ENCODE measurements at places on chromosomes 11 and 22.

- DNase-seq, result no peak
Measured at GRCh38 chr11:57490456-57491248, 24.9 kb downstream of the SLC43A1 start.

DNA sequence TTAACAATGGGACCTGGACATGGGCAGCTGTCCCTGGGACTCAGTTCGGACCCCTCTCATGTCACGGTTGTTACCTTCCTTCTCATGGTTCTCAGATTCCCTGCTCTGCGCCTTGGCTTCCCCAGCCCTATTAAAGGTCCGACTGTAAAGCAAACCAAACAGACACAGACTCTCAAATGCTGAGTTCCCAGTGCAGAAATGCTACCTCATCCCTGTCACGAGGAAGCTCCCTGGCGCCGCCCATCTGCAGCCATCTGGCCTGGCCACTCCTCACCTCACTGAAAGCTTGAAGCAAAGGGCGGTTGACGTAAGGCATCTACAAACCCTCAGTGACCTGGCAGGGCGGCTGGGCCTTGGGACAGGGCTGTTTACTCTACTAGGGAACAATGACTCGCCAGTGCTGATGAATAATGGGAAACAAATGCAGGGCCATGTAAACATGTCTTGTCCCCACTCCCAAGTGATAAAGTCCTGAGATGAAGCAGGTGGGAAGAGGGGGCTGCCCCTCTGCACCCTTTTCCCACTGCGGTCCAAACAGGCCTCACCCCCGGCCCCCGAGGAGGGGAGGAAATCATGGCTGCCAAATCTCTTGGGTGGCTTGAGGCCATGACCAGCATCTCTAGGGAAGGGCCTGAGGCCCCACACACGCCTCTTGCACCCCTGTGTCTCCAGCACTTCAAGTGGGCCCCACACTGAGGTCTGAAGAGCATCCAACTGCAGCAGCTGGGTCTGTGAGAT lies 49.3 kb downstream of the SCUBE1 start:
- DNase-seq, result no peak

DNA sequence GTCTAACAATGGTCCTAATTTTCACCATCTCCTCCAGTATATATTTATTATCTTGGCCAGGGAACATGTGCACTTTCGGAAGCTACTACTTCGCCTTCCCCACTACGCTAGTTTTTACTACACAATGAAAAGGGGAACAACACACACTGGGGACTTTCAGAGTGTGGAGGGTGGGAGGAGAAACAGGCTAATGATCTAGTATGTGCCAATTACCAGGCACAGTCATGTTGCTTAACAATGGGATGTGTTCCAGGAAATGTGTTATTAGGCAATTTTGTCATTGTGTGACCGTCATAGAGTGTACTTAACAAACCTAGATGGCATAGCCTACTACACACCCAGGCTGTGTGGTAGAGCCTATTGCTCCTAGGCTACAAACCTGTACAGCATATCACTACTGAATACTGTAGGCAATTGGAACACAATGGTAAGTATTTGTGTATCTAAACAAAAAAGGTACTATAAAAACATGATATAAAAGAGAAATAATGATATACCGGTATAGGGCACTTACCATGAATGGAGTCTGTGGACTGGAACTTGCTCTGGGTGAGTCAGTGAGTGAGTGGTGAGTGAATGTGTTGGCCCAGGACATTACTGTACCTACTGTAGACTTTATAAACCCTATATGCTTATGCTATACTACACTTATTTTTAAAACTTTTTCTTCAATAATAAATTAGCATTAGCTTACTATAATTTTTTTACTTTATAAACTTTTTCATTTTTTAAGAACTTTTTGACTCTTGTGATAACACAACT lies 20.1 kb upstream of the CUL5 start:
- no peak for DNase-seq

GRCh38 chr11:35485656-35486322 lies 39.6 kb downstream of the PAMR1 start:
- peak; percentile 65 for DNase-seq

DNA sequence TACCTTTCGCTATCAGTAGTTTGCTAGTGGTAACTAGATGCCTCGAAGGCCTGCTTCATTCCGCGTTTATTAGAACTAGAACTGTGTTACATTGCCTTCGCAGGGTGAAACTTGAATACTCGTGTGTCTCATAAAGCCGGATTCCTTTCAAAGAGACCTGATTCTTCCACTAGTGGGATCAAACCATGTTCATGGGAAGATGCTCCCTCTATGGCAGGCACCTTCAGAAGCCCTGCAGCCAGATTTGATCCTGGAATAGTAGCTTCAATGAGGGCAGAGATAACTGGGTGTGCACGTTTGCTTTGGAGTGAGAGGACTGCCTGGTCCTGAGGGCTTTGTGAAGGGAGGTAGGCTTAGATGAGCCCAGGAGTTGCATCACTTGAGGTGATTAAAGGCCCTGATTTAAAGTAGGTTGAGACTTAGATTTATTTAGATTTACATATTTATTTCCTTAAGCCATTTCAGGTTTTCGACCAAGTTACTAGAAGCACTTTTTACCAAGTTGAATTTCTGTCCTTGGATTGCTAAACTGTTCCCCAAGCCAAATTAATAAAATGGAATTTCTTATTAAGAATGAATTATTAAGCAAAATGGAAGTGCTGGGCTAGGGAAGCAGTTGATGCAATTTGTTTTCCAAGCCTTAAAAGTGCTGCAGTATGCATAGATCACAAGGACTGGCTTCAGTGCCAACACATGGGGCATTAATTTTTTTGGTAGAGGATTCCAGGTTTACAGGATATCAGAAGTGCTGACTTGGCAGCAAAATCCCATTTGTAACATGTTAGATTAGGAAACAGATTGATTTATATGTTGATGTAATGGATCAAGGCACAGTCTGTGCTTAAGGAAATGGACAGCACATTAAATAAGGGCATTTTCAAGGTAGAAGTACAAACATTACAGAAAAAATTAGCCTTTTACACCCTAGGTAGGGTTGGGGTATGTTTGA lies 32.9 kb downstream of the APLP2 start:
- DNase-seq, result no peak

DNA sequence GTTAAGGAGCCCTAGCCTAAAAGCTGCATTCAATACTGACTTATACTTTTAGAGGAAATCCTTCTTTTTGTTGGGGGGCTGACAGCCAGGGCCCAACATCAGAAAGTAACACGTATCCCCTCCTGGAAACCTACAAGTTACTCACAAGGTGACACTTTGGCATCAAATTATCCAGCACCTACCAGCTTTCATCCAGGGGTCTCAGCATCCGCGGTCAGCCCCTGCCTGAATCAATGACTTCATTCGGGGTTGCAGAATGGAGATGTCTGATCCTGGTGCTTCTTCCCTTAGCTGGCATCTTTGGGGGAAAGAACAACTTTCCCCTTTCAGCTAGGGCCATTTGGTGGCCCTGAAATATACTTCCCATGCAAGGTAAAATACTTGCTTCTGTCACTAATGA lies 5.3 kb upstream of the NAP1L4 start:
- no peak for DNase-seq

DNA sequence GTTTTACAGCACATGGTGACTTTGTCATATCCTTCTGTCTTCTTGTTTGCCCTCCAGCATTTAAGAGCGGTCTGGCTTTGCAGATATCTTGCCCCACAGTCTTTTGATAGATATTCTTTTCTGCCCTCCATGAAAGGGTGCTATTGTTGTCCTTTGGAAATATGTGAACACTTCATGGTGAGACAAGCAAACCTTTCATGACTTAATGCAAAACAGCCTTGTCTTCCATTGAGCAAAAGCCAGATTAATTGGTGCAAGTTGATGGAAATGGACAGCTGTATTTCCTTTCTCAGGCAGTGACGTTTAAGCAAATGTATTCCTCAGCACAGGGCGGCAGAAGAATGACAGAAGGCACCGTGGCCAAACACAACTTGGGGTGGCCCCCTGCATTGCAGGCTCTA lies 4.4 kb downstream of the DCPS start:
- DNase-seq, result no peak

DNA sequence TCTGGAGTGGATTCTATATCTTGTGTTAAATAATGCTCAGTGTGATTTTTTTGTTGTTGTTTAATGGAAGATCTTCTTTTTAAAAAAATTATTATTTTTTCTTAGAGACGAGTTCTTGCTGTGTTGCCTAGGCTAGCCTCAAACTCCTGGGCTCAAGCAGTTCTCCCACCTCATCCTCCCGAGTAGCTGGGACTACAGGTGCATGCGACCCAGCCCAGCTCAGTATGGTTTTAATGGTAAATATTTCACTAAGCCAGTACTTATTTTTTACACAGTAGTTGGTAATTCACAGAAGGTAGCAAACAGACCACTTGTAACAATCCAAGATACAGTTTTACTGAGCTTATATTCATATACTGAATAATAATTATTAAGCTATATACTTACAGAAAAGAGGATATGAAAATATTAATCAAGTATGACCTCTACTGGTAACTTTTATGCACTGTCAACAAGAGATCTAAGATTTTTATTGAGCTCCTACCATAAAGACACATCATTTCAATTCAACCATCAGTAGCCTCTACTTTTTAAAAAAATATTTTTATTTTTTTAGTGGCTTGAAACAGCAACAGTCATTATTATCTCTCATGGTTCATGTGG lies 6.1 kb upstream of the CD59 start:
- DNase-seq, result peak; percentile 21

DNA sequence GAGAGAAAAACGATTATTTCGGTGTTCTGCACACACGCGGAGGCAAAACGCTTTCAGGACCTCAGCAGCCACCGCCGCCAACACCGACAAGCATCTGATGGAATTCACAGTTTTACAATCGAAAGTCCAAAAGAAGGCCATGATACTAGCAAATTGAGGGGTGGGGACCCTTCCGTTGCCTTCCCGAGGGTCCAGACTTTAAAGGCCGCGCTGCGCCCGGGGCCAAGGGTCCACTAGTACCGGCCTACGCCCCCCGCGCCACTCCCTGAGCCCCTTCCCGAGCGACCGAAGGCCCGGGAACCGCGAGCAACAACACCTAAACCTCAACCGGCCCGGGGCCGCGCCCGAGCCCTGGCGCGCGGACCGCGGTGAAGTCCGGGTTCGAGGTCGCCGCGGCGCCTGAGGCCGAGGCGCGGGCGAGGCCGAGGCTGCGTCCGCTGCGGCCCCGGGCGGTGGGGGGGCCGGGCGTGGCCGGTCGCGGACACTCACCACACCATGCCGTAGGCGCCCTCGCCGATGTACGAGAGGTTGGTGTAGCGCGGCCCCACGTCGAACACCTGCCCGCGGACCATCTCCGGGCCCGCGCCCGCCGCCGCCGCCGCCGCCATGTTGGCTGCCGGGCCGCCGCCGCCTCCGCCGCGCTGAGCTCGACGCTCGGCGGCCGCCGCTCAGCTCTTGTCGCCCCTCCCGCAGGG lies 465 bp downstream of the MAPK1 start:
- DNase-seq, result no peak

GRCh38 chr11:129578006-129578405 lies 202.4 kb downstream of the BARX2 start:
- no peak for DNase-seq

GRCh38 chr11:9947231-9947864 lies 283.5 kb downstream of the SWAP70 start:
- DNase-seq, result no peak

- DNase-seq, result no peak
Measured at GRCh38 chr22:26045051-26045450, 124.2 kb upstream of the SEZ6L start.

- no peak for DNase-seq
Measured at GRCh38 chr22:28183078-28183860, 264.2 kb upstream of the PITPNB start.

GRCh38 chr11:80722629-80723028 lies 1281.8 kb upstream of the TENM4 start:
- no peak for DNase-seq

DNA sequence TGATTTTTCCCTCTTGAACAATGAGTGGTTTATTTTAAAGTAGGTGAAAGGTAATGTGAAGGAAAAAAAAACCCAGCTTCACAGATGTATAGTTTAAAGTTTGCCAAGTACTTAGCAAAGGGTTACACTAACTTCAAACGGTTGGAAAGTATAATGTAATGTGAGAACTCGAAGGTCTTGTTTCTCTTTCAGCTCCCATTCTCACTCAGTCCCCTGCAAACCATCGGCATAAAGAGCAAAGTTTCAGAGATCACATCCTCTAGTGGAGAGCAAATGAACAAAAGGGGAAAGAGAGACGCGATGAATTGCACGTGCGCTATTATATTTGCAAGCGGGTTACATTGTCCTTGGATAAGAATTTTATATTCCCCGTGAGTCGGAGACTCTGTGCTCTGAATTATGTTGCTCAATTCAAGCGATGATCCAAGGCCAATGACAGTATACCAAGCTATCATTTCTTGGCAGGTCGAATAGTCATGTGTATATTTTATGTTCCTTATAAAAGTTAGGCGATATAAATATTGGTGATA lies 37.6 kb upstream of the BIRC3 start:
- peak; percentile 67 for DNase-seq

DNA sequence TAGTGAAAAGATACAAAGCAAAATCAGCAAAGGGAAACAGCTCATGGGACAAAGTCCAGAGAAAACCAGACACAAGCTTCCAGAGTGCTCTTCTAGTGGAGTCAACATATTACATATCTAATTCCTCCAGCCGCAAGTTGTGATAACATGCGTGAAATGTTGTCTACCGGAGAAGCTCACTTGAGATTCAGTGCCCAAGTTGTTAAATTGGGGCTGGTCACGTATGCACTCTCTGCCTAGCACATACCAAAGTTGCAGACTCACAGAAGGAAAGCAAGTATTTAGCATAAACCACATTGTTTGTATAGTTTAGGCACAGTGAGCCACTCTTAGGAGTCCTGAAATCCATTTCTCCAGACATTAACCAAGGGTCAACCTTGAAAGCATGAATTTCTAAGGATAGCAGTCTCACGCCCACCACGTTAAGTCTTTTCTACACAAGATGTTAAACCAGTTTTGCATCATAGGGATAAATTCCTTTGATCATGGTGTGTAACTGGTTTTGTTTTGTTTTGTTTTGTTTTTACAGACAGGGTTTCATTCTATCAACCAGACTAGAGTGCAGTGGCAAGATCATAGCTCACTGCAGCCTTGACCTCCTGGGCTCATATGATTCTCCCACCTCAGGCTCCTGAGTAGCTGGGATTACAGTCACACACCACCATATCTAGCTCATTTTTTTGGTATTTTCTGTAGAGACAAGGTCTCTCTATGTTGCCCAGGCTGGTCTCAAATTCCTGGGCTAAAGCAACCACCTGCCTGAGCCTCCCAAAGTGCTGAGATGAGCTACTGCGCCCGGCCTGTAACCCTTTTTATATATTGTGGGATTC lies 39.5 kb upstream of the EP300 start:
- DNase-seq, result no peak

- DNase-seq, result no peak
Measured at GRCh38 chr11:111173221-111173620, 72.3 kb upstream of the POU2AF2 start.

Data from HTR-8/SVneo (cell line).